Lung (tissue), 17 donors: ENCODE measurements at places on chromosomes 11 and 22.

DNA sequence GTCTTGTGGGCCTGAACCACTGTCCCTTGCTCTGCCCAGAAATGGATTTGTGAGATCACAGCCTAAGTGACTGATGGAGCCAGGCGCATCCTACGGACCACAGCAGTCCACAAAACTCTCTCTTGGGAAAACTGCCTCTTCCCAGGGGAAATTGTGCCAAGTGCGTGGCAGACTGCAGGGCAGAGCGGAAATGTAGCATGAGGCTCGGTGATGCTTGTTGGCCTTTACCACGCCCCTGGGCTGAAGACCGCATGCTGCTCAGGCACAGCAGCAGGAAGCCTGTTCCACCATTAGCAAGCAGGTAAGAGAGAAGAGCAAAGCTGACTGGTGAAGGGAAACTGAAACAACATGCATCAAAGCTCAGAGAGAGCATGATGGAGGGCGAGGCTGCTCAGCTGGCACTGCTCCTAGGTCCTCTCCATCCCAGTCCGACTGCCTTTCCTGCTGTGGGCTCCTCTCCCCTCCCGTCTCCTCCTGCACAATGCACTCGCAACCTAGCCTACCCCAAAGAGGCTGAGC lies 26.5 kb upstream of the SCARF2 start:
- no peak for DNase-seq

DNA sequence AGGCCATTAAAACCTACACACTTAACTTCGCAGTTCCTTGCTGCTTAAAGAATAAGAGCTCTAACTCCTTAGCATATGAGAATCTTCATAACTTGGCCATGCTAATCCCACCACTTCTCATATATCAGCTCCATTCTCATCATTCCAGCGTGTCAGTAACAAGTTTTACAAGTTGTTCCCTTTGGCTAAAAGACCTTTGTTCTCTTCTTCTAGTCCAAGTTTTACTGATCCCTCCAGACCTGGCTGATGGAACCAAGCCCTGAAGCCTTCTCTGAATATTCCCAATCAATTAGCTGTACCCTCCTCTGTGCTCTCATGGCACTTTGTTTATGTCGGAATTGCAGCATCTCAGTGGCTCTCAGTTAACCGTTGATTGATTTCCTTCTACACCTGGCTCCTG lies 35.8 kb downstream of the GAB2 start:
- no peak for DNase-seq

DNA sequence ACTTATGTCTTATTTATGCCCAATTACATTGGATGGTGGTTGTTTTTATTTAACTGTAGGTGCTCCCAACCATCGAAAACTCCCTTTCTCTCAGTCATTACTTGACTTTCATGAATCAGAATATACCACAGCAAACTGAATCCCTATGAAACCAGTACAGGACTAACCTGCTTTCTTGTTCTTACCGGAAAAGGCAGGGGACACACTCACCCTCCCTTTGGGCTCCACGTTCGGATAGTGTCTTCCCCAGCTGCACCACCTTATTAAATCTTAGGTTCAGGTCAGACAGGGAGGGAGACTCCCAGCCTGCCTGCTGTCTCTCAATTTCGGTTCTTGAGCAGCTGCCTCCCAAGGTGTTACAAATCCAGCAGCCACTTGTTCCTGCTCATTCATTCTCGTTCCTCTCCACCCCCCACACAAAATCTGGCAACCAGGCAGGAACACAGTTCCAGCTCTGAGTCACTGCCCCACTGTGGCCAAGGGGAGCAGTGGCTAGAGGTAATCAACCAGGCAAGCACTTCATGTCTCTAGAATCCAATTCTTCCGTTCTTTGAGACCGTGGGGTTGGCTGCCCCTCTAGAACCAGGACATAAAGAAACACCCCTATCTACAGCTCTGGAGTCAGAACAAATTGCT lies 133.0 kb downstream of the PLEKHA7 start:
- peak; percentile 33 for DNase-seq

DNA sequence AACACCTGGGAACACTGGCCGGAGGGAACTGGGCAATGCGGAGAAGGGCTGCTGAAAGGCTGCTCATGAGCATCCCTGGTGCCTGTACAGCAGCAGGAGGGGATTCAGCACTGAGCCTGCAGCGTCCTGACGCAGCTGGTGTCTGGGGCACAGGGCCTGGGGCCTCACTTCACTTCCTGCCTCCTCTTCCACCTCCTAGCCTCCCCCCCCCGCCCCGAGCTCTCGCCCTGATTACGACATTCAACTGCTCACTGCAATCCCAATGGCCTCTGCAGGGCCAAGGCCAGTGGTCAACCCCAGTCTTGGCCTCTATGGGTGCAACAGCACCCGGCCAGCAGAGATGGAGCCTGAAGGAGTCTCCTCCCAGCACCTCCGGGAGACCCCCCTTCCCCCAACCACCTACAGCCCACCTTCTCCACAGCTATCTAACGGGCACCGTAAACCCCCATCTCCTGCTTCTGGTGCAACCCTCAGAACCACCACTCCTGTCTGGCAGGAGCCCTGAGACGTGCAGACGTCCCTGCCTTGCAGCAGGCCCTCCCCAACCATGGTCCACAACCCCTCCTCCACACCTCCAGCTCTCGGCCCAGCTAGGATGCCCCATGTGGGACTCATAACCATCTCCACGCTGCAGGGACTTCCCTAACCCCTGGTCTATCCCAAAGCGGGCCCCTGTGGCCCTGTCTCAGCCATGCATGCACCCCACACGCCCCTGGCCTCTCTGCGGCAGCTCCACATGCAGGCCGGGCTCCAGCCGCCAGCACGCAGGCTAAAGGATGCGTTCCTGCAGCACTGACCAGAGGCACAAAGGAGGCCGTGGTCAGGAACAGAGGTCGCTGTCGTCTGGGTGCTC lies 38.2 kb downstream of the BRD1 start:
- peak; percentile 43 for DNase-seq

- no peak for DNase-seq
These were observed 5.4 kb downstream of the TMEM123 start for GRCh38 chr11:102447193-102447592.

DNA sequence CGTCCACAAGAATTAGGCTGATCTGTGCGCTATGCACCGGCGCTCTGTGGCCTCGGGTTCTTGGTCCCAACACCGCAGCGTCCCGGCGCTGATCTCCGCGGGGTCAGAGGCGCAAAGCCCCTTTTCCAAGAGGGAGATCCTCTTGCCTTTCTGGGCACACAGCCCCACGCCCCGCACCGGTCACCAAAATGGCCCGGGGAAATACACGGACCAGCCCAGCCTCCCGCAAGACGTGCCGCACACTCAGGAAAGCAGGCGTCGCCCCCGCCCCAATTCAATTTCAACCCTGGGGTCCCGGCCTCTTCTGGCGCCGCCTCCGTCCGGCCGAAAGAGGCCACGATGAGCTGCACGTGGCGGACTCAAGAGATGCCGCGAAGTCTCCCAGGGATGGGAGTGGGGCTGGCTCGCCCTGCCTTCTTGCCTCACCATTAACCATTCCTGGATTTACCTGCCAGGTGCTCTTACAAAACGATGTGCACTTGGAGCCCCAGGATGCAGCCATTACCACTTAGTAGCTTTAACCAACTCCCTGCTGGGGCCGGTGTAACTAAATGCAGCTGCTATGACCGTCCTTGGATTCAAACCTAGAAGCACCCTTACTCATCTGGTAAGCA lies 10.5 kb downstream of the PIWIL3 start:
- no peak for DNase-seq

DNA sequence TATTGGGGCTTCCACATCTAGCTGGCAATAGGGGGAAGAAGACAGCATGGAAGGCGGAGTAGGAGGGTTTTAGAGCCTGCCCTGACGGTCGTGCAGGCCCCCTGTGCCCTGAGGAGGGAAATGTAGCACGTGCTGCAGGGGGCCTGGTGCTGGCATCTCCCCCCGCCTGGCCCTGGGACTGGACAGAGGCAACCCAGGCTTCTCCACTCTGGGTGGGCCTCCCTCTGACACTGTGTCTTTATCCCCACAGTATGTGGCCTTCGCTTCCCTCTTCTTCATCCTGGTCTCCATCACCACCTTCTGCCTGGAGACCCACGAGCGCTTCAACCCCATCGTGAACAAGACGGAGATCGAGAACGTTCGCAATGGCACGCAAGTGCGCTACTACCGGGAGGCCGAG lies 36.8 kb downstream of the KCNC1 start:
- DNase-seq: no peak

DNA sequence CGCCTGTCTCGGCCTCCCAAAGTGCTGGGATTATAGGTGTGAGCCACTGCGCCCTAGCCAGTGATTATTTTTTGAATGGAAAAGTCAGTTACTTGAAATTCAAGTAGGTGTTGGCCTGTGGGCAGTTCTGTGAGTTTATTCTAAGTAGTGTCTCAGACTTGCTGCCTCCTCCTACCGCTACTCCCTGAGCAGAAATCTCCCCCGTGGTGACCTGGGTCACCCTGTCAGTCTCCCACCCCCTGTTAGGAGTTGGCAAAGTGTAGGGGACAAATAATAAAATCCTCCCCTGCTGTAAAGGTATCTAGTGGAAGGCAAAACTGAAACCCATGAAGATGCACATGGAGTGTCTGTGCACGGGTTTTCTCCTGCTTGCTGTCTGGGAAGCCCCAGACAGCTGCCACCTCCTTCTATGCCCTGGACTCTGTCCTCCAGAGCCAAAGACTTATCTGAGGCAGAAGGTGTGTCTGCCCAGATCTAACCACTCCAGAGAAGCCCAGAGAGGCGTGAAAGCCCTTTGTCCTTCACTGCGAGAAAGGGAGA lies 26.3 kb downstream of the SNAP29 start:
- no peak for DNase-seq

DNA sequence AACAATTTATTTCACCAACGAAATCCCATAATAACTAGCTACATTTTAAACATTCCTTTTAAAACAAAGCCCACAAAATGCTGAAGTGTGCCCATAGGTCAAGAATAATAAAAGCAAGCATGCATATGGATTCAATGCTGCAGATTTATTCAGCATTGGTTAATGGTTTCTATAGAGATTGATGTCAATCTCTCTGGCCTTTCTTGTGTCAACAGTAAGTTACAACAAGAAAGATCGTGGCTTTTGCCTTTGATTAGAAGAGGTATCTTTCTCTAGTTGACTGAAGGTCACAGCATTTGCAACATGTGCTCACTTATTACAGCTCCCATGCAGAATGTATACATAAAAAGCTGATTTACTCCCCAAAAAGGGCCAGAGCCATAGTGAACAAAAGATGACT lies 1.4 kb upstream of the SOX6 start:
- DNase-seq: no peak

DNA sequence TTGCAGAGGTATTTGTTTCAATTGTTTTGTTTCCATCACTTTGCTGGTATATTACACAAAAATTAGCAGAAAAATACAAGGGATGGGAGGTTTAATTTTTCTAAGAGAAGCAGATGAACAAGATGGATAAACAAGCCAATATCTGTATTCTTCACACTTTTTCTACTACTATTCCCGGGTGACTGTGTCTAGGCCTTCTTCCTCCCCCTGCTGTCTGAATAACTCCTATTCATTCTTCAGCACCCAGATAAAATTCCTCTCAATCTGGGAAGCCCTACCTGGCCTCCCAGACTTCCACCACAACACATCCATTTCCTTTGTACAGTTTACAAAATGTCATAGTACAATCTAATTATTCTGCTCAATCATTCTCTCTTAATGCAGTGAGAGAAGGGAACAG lies 666.6 kb upstream of the TENM4 start:
- no peak for DNase-seq

- no peak for DNase-seq
These were observed 7.4 kb downstream of the LRRC75B start for GRCh38 chr22:24585461-24585860.

DNA sequence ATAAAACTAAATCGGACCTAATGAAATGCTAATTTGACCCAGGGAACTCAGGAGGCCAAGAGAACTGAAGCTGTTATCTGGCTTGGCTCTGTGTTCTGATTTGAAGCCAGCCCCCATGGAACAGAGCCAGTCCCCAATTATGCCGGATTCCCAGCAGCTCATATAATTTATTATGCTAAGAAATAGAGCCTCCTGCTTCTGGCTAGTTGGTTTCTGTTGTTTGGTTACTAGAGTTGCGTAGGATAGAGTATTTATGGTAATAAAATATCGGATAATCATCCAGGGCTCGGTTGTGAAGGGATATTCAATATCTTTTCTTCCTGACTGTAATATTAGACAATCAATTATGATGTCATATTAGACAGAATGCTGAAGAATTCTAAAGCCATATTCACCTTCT lies 120.4 kb upstream of the TTC12 start:
- DNase-seq: peak; percentile 94

DNA sequence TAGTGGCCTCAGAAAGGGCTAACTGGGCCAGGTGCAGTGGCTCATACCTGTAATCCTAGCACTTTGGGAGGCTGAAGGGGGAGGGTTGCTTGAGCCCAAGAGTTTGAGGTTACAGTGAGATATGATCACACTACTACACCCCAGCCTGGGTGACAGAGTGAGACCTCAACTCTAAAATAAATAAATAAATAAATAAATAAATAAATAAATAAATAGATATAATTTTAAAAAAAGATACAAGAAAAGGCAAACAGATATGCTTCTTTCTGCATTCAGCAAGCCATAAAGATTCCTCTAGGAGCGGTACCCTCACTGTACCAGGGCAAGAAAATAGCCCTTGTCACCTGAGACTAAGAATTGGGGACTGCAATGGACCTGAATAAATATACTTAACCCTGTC lies 1.3 kb upstream of the RSPH14 start:
- DNase-seq: no peak

GRCh38 chr22:40027191-40028097 lies 32.7 kb downstream of the FAM83F start:
- no peak for DNase-seq

DNA sequence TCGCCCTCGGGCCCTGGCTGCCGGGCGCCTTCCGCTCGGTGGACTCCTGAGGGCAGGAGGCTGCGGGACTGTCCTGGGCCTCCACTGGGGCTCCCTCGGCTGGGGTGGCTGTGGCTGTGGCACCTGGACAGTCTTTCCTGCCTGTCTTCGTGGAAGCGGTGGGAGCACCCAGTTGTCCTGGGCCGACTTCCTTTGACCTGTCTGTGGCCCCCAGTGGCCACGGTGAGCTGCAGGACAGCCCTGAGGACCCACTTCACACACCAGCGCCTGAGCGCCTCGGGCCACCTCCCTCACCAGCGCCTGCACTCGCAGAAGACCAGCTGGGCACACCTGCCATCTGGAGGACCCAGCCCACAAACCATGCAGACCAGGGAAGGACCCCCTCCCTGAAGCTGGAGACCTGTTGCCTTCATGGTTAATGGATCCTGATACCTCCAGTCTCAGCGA lies 1.8 kb upstream of the EPS8L2 start:
- DNase-seq: no peak

- DNase-seq: peak; percentile 66
These were observed 2.9 kb downstream of the TEAD1 start for GRCh38 chr11:12677131-12677530.

DNA sequence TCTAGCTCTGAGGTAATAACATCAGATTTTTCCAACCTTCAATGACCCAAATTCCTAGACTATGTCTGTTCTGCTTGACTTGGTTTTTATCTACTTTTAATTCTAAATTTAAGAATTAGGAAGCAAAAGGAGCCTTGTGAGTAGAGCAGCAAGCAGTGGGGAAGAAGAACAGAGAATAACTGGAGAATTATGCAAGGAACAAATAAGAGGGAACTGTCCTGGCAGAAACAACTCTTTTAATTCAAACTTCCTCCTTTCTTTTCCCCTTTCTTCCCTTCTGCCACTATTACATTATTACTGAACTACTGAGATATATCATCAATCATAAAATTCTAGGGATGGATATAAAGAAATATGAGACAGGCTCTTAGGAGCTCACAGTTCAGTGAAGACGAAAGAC lies 276.1 kb downstream of the SBF2 start:
- DNase-seq: no peak

- peak; percentile 90 for DNase-seq
These were observed at the start of gene BATF2 for GRCh38 chr11:64996710-64997380. BATF2 (minus strand) TSS chr11:64996971; CDS start chr11:64996914, 57 bp downstream.

GRCh38 chr11:64523456-64524157 lies 67.4 kb upstream of the SLC22A12 start:
- DNase-seq: no peak
